ENCODE measurements at places on chromosomes 1 and 21. TPM values are rescaled to one million over a fixed set of nuclear protein-coding genes. Genes with fewer than 3 reads are reported as not detected.

CFHR2 gene
- not detected for total RNA-seq

GRCh38 chr1:113375878-113376277, 14.4 kb upstream of the MAGI3 start:
- DNase-seq: no peak

DNA sequence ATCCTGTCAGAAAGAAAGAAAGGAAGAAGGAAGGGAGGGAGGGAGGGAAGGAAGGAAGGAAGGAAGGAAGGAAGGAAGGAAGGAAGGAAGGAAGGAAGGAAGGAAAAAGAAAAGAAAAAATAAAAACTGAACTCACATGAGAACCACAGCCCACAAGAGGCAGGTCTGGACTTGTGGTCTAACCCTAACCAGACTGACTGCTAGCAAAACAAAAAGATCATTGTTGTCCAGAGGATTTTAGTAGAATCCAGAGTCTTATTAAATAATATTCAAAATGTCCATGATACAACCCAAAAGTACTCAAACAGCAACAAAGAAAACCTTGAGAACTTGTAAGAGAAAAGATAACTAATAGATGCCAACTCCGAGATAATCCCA, 4.7 kb upstream of the ITGB2 start:
- DNase-seq: no peak

- DNase-seq: no peak
Measured at GRCh38 chr1:207845109-207845508, 65.8 kb downstream of the CD34 start.

DNA sequence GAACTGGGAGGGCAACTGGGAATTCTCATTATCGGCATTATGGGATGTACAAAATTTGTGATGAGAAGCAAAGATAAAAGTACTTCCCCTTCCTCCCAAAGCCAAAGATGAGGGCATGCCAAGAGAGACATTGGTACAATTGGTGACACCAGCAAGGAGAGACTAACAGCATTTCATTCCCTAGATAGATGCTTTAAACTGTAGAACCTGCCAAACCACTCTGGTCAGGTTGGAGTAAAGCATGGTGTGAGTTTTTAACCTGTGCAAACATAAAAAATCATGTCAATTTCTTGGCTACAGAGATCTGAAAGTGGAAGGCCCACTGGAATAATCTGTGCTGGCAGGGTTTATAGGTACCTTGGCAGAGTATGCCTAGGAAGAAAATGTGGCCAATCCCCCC, 19.4 kb downstream of the CTXND2 start:
- DNase-seq: no peak

DNA sequence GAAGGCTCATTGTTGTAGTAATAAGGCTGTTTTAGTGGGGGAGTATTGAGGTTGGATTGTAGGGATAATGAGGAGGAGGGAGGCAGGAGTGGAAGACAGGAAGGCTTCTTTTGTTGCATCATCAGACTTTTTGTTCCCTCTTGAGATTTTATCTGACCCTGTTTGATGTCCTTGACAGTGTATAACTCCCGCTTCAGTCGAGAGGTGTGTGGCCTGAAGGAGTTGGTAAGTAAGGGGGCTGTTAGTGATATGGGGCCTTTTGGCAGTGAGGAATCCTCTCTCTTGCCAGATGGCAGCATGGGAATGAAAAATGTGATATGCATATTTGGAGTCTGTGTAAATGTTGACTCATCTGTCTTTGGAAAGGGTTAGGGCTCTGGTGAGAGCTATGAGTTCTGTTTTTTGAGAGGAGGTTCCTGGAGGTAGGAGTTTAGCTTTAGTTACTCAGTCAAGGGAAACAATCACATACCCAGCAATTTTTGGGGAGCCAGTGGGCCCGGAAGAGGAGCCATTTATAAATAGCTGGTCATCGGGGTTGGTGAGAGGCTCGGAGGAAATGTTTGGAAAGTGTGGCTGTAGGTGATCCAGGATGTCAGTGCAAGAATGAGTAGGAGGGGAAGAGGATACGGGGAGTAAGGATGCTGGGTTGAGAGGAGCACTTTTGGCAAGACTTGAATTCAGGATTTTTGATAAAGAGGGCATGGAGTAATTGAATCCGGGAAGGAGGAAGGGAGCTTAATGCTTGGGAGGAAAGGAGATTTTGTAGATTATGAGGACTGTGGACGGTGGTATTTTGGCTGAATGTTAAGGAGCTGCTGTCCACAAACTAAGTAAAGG, 136.7 kb upstream of the ETV3 start:
- no peak for DNase-seq

DNA sequence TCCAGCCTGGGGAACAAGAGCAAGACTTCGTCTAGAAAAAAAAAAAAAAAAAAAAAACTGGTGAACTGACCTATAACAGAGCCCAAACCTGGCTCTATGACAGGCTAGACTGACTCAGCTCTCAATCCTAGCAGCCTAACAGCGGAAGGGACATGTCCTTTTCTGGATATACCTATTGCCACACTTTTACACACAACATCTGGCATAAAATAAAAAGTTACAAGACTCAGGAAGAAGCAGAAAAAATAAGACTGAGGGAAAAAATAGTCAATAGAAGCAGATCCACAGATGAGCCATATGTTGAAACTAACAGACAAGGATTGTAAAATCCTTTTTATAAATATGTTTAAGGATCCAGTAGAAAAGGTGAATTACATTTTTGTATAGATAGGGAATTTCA, 57.5 kb upstream of the IPO9 start:
- no peak for DNase-seq

NES gene
- 134 TPM for total RNA-seq

- DNase-seq: no peak
Measured at GRCh38 chr1:168287237-168287664, 6.6 kb downstream of the TBX19 start.

DNA sequence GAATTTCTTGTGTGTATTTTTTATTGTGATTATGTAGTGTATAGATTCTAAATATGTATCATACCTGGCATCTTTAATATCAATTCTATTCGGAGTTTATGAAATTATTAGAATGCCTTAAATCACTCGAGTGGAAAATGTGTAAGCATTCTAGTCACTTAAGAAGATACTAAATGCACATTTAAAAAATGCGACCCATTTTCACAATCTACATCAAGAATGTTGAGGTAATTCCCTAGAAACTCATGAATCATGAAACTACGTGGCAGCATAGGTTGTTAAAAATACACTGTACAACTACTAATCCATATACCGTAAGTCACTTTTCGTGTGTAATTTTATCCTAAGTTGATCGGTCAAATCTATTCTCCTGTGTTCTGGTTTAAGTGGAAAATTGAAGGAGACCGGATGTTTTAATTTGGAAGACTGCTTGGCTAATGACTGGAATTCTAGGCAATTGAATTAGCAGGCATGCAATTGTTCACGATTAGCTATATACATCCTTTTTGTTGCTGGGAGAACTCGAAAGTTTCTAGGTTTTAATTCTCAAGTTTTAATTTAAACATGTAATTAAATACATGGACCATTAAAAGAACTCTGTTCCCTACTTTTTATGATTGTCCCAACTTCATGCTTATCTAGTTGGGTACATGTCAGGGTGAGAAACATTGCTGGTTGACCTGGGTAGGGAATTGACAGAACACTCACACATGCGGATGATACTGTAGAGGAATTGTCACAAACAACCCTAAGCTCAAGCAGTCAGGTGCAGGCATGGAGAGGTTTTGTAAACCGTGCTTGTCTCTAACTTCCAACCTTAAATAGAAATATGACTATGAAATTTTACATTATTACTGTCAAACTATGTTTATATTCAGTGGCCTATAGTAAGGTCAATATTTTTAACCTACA, 6.6 kb downstream of the ZBTB18 start:
- no peak for DNase-seq

DNA sequence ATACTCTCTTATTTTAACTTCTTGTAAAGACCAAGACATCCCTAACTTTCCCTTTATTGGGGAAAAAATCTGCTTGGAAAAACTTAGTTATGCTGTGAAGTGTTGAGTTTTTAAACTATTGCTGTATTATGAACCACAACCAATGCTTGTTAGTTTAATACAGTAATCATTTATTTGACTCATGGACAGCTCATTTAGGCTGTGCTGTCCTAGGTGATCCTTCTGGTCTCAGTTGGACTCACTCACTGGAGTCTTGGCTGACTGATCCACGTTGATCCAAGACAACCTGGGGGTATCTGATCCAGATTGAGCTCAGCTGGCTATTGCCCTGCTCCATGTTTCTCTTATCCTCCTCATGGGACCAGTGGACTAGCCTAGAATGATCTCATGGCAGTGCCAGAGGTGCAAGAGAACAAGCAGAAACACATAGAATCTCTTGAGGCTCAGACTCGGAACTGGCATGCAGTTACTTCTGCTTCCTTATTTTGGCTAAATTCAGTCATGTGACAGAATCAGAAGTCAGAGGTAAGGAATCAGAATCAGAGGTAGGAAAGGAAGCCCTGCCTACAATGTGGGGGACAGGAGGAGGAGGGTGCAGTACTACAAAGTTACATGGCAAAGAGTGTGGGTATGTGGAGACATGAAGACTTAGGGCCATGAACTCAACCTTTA, 156.5 kb downstream of the FGGY start:
- no peak for DNase-seq

DNA sequence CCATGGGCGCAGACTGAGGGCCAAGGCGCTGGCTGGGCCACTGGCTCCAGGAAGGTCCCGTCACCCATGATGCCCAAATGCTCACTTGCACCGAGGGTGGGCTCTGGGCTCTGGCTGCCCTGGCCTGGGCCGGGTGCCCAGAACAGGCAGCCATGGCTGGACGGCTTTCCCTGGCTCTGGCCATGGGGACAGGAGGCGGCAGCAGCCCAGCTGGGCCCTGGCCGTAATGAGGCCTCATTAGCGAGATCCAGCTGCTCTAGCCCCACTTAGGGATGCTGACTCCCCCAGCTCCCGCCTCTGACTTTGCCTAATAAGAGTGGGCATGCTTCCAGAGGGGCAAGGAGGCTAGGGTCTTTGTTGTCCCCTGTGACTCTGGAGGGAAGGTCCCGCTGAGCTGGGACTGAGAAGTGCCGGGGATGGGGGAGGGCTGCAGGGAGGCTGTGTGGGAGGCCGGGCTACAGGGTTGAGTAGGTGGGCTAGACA, 11.8 kb downstream of the SLC6A9 start:
- no peak for DNase-seq

DNA sequence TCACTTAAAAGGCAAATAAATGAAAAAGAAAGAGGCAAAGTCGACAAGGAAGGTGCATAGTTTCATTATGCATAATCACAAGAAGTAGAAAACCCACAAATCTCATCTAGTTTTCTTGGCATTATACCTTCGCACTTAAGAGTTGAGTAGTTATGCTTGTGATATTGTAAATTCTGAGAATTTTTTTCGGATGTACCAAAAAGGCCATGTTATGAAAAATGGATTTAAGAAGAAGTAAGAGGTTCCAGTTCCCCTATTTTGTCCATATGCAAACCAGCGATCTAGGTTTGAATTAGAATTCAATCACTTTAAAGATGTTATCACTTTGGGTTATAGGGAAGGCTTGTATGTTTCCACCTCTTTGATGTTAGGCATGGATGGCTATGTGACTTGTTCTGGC, 7.9 kb upstream of the ERICH3 start:
- no peak for DNase-seq

GRCh38 chr1:161162052-161162451, 2.8 kb downstream of the USP21 start:
- no peak for DNase-seq

RAB7B gene
- total RNA-seq: 5.1 TPM

- DNase-seq: no peak
Measured at GRCh38 chr1:205967554-205968335, 24.5 kb upstream of the SLC26A9 start.

GUCA2A gene
- not detected for total RNA-seq

C1orf210 gene
- not detected for total RNA-seq

ADGRL4 gene
- 28.2 TPM for total RNA-seq

PROX1 gene
- 46.5 TPM for total RNA-seq

DNA sequence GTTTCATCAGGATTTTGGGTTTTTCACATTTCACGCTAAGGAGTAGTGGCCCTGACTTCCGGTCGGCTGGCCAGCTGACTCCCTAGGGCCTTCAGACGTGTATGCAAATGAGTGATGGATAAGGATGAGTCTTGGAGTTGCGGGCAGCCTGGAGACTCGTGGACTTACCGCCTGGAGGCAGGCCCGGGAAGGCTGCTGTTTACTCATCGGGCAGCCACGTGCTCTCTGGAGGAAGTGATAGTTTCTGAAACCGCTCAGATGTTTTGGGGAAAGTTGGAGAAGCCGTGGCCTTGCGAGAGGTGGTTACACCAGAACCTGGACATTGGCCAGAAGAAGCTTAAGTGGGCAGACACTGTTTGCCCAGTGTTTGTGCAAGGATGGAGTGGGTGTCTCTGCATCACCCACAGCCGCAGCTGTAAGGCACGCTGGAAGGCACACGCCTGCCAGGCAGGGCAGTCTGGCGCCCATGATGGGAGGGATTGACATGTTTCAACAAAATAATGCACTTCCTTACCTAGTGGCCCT, 23.1 kb upstream of the TNFRSF1B start:
- peak; percentile 95 for DNase-seq

KCNE2 gene
- total RNA-seq: not detected

DNA sequence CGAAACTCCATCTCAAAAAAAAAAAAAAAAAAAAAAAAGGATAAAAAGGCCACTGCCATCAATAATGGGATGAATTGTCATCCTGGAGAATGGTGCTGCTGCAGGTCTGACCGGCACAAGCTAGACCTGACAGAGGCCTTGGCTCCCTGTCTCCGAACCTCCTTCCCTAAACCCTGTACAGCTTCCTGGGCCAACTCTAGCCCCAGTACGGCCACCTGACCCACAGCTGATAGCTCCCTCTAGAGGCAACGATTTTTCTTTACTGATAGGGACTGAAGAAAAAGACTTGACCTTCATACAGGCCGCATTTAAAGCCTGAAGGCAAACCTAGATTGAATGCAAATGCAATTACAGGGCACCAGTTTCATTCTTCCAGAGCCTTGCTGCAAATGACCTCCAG, 30.7 kb downstream of the NOL9 start:
- DNase-seq: no peak

UBXN10 gene
- 7.3 TPM for total RNA-seq

GRCh38 chr1:191913260-191913977, 244.8 kb upstream of the RGS18 start:
- DNase-seq: no peak

- DNase-seq: no peak
Measured at GRCh38 chr1:77095236-77095635, 124.0 kb downstream of the PIGK start.

DNALI1 gene
- total RNA-seq: 3.9 TPM

ATP1B1 gene
- 200 TPM for total RNA-seq

- no peak for DNase-seq
Measured at GRCh38 chr1:39877980-39878956, 5.0 kb downstream of the TRIT1 start.

DNA sequence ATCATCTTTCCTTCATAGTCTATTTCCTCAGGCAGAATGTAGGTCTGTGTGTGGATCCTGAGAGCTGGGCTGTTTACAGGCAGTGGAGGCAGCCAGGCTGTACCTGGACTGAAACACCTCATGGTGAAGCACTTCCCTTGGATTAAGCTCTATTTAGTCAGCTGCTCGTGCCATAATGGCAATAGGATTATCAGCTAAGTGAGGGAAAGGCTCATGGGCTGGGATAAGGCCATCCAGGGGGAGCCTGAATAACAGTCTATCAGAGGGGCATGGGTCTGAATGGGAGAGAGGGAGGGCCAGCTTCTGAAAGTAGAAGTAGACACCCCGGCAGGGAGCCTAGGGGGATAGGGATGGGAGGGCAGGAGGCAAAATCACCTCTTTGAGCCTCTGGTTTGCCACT, 8.3 kb downstream of the RNASEL start:
- no peak for DNase-seq

GRCh38 chr1:27940870-27941560, 6.2 kb downstream of the SMPDL3B start:
- DNase-seq: no peak
